Posterior cingulate gyrus (tissue), 11 donors: ENCODE measurements at places on chromosomes 3 and 15.

GRCh38 chr3:122021811-122022401, at the start of gene ILDR1:
TSS of gene ILDR1 (minus strand) at chr3:122022247. CDS start at chr3:122022077, 170 bp downstream.
- no peak for DNase-seq

DNA sequence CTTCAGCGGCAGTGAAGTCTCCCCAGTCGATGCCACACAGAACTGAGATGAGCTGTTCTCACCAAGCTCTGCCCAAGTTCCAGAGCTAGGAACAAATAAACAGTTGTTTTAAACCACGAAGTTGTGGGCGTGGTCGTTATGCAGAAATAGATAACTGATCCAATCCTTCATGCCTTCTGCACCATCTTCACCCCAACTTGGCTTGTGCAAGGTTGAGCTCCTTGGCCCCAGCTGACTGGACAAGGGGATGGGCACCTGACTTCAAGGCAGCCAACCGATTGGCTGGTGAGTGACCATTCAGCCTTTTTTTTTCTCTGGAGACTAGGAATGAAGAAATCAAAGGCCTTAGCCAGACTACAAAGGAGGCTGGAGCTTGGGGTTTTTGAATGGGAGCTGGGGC, 23.9 kb downstream of the LINGO1 start:
- no peak for DNase-seq

GRCh38 chr3:174613173-174613572, 246.0 kb upstream of the NAALADL2 start:
- DNase-seq = no peak

- no peak for DNase-seq
Observed at GRCh38 chr3:111418391-111418790, 123.6 kb upstream of the CD96 start.

- DNase-seq = no peak
Observed at GRCh38 chr3:58391156-58391865, 42.3 kb downstream of the PDHB start.

GRCh38 chr3:50554553-50554952, 13.0 kb downstream of the C3orf18 start:
- DNase-seq = no peak

GRCh38 chr15:75966073-75966472, 46.2 kb downstream of the NRG4 start:
- DNase-seq = no peak

DNA sequence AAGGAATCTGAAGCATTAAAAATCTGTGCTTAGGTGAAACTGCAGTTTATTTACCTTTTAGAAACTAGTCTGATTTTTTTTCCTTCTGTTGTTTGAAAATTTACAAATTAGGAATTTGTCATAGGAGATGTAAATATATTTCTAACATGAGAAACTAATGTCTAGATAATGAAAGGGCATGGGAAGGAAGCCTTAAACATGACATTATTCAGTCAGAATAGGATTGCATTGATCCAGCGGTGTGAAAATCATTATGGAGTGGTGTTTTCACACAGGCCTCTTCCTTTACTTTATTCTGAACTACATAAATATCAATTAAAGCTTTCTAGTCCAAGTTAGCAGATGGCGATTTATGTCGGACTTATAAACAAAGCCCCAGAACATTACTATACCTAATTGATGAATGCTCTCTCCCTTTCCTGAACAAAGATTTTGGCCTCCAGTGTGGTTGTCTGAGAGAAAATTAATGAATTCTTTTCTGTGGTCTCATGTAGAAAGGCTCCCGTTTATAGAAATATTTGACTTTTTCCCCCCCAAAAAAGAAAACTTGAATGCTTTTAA, 37.9 kb downstream of the FNDC3B start:
- no peak for DNase-seq

- peak; percentile 53 for DNase-seq
Observed at GRCh38 chr15:51621936-51622603, 501 bp downstream of the DMXL2 start.

DNA sequence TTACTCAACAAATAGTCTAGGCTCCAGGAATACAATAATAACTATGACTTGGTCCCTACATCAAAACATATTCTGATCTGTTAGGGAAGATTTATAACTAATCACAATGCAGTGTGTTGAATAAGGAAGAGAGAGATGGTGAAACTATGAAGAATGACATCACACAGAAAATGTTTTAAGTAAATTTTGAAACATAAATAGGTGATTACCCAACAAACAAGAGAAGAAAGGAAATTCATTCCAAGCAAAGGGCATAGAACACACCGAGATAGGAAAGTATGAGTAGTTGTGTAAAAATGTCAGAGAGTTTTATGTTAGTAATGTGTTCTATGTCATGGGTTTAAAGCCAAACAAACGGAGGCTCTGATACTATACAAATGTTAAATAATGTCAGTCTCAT, 13.4 kb downstream of the SEC62 start:
- DNase-seq = no peak

GRCh38 chr15:98077186-98077585, 116.7 kb downstream of the ARRDC4 start:
- DNase-seq = no peak

GRCh38 chr3:188469228-188469885, 315.4 kb downstream of the LPP start:
- no peak for DNase-seq

DNA sequence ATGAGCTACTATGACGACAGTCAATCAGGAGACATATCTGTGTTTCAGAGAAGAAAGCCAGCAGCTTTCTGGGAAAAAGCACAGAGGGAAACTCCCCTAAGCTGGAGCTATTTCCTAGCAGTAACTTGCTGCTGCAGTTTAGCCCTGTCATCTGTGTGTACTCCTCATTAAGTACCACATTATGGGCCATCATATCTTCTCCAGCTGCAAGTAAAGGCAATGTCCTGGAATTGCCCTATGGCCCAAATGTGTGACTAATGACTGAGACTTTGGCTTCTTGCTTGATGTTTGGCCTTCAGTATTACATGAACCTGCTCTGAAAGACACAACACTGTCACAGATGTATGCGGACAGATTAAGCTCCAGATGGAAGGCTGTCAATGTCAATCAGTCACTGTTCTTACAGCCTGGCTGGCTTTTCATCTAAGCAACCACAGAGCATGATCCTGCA, 190.8 kb downstream of the FHIT start:
- no peak for DNase-seq

GRCh38 chr3:125916376-125916978, 52.5 kb upstream of the ROPN1B start:
- peak; percentile 94 for DNase-seq

GRCh38 chr3:42772670-42773408, at the start of gene CCDC13:
TSS of gene CCDC13 (minus strand) at chr3:42773253. CDS start at chr3:42758345, 14,908 bp downstream.
- peak; percentile 98 for DNase-seq

DNA sequence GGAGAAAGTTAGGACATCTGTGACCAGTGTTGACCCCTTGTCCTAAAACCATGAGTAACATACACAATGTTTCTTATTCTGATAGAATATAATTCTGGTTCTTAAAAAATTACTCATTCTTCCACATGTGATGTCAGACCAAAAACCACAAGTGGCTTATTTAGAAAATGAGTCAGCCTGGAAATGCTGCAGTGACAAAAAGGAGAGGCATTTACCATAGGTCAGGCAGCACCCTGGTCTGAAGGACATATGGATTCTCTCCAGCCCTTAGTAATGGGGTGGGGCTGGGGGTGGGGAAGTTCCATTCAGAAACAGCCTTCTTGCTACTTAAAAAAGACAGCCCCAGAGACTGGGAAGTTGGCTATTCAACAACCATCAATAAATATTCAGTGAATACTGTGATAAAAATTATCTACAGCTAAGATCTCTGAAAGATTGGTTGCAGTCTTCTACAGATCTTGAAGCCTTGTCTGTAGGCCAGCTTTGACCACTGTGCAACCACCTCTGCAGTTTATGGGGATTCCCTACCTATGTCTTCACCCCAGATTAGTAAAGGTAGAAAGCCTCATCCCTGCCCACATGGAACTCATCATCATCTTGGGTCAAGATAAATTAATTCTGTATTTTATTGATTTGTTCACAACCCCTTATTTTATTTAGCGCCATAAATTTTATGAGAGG, 34.9 kb upstream of the TIMP4 start:
- no peak for DNase-seq

DNA sequence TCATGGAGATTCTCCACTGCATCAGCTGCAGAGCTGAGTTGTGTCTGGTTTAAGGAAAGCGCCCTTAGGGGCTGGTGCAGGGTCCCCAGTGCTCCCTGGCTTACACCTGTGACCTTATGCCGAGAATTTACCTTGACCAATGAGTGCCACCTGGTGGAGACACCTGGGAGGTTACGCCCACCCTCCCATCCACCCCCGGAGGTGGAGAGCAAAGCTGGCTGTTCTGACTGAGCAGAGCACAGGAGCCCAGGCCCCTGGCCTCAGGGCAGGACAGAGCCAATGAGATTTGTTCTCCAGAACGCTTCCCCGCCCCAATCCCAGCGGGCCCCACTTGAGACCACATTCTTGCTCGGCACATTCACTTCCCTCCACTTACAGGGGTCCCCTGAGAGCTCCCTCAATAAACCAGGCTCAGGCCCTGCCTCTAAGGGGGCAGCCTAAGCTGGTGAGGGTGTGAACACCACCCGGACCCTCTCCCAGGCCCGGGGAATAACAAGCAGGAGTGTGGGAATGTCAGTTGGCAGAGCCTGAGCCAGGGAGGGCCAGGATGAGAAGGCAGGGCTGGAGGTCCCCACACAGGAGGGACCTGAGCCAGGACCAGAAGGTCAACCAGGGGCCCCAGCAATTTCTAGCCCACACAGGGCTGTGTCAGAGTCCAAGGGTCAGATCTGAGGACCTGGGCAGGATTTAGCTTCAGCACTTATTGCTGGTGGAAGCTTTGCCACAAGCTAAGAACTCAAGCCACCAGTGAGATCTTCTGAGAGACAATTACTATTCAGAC, 117.1 kb downstream of the TPRA1 start:
- no peak for DNase-seq

DNA sequence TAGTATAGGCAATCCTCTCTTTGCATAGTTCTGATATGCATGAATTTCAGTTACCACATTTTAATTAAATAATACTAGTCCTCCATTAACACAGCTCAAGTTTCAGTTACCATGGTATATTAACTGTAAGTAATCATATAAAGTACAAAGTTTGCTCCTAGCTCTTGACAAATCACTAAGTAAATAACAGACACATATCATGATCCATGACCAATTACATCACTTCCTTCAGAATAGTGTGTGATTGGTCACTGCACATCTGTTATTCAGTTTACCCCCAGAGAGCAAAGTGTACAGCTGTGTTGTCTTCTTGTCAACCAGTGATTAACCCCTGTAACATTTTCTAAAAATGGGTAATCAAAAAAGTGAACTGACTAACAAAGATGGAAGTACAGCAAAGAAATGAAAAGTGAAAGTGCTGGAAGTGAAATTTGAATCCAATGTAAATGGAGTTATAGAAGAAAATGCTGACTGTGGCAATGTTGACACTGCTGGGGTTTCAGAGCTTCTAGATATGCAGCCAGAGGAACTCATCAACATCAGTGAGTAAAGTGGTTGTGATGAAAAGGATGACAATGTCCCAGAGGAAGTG, 30.2 kb upstream of the LEKR1 start:
- DNase-seq = no peak

GRCh38 chr3:170467571-170468147, 49.0 kb downstream of the CLDN11 start:
- no peak for DNase-seq

DNA sequence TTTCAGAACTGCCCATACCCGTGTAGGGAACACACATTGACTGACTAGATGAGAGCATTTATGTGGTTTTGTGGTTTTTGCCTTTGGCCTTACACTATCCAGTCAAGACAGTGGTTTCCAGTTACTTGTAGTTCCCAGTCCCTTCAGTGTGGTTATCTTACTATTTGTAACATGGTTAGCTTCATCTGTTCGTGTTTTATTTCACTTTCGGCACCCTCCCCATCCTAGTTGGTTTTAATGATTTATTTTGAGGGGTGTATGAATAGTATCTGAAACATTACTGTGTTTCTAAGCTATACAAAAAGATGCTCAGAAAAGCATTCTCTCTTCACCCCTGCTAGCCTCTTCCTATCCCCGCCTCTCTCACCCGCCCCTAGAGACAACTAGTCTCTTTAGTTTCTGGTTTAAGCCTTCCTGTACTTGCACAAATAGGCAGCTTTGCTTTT, 14.1 kb downstream of the LYSMD4 start:
- DNase-seq = no peak

DNA sequence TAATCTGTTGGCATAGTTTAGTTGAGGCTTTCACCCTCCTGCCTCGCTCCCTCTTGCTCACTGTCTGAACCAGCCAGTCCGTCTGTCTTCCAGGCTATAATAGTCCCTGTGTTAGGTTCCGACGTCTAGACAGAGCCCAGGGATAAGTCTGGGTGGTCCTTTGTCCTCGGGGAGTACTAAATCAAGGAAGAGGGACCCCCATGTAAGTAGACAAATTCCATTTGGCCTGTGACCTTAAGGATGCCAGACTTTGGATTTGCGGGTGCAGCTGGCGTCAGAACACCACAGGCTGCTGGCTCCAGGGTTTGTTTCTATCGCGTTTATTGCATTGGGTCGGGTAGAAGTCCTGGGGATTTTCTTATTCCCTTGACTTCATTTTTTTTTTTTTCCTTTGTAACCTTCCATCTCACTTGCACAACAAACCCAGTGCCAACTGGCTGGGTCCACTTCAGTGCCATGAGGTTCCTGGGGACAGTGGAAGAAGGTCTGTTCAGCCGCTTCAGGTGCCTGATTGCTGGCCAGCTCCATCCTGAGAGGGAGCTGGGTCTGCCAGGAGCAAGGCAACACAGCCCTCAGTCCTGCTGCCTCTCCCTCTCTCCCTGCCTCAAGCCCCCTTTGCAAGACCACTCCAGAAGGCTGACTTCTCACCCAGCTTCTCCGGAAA, 95.4 kb upstream of the KLHL25 start:
- no peak for DNase-seq

- DNase-seq = no peak
Observed at GRCh38 chr3:117184574-117184973, 475.0 kb downstream of the TUSC7 start.

DNA sequence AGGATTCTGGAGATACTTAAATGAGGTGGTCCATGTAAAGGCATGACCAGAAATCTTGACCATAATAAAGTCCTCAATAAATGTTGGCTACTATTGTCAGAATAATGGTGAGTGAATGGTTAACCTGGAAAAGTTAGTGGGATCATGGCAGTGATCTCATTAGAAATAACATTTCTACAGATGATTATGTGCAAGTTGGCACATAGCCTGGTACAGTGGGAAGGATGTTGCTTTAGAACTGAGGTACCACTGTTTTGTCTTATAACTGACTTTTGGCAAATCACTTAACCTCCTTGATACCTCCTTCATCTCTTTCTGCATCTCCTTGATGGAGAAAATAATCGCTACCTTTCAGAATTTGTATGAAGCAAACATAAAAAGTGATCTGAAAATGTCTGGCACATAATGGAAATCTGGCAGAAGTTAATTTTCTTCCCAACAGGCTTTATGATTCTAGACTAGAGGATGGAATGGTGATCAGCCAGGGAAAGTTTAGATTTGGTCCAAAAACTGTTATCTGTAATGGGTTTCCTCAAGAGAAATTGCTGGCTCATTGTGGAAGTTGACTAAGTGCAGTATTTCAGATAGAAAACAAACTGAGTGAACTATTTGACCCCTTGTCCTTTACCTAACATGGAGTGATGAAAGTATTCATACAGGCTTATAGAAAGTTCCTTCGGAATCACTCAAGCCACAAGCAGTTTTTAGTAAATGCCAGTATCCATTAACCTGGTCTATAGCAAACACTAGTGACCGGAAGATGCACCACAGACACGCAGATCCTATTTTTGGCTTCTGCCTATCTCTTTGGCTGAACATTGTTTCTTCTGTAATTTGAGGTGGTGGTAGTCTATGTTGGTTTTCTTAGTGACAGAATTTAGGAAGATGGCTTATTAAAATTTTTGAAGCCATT, 449.6 kb upstream of the TGFBR2 start:
- no peak for DNase-seq

GRCh38 chr3:176631165-176631564, 566.1 kb downstream of the TBL1XR1 start:
- DNase-seq = no peak

GRCh38 chr3:112813723-112814171, 32.9 kb downstream of the CD200R1L start:
- no peak for DNase-seq
